ENCODE measurements at places on chromosomes 4 and X. TPM values are rescaled to one million over a fixed set of nuclear protein-coding genes. Genes with fewer than 3 reads are reported as not detected.

Gene CLRN2
- not detected for total RNA-seq

Gene VEGFD
- total RNA-seq = 2.5 TPM

Gene MAGEA3
- total RNA-seq = 135 TPM

Gene ADGRL3
- 0.90 TPM for total RNA-seq

Gene WDR17
- 2.2 TPM for total RNA-seq

Gene ACSL4
- total RNA-seq = 78.6 TPM

Gene TLR10
- not detected for total RNA-seq

Gene NOX1
- not detected for total RNA-seq

GRCh38 chrX:153641627-153642026, 5.4 kb upstream of the DUSP9 start:
- peaks cover 29% of the 10 kb centered on the region for H3K27me3 ChIP-seq
- no peaks in the 10 kb centered on the region for H3K36me3 ChIP-seq
- H3K27ac ChIP-seq = no peak overlapping the region
- H3K4me1 ChIP-seq = peaks cover 9% of the 10 kb centered on the region
- no peak overlapping the region for H3K4me3 ChIP-seq
- DNase-seq = no peak

- no peak overlapping the region for H3K27ac ChIP-seq
- no peaks in the 10 kb centered on the region for H3K4me1 ChIP-seq
- H3K36me3 ChIP-seq = no peaks in the 10 kb centered on the region
- H3K27me3 ChIP-seq = no peaks in the 10 kb centered on the region
- H3K4me3 ChIP-seq = no peak overlapping the region
These were observed 195.6 kb downstream of the RASL11B start for GRCh38 chr4:53057679-53058078.

GRCh38 chr4:38075370-38076152, 115.4 kb downstream of the PTTG2 start:
- H3K27ac ChIP-seq = peak overlapping the region; percentile 66
- no peaks in the 10 kb centered on the region for H3K27me3 ChIP-seq
- H3K4me3 ChIP-seq = no peak overlapping the region
- peaks cover 78% of the 10 kb centered on the region for H3K4me1 ChIP-seq

DNA sequence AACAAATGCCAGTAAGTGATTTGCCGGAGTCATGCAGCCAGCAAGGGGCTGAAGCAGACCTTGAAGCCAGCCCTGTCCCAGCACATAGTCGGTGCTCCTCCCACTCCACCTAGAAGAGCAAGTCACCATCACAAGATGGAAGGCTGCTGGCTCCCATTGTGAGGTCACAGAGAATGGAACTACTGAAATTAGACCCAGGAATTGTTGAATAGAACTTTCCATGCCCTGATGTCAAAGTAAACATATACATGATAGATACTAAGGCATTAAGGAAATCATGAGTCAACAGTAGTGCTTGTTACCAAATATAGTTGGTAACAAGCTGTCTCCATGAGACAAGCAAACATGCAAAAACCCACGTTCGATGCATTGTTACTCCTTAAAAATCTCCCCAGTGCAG, 177.1 kb upstream of the MID1 start:
- H3K27me3 ChIP-seq = no peaks in the 10 kb centered on the region
- DNase-seq = no peak
- no peaks in the 10 kb centered on the region for H3K4me1 ChIP-seq
- no peak overlapping the region for H3K4me3 ChIP-seq

- H3K4me3 ChIP-seq = no peak overlapping the region
- no peaks in the 10 kb centered on the region for H3K4me1 ChIP-seq
These were observed 207.3 kb upstream of the RADX start for GRCh38 chrX:106404512-106404911.

DNA sequence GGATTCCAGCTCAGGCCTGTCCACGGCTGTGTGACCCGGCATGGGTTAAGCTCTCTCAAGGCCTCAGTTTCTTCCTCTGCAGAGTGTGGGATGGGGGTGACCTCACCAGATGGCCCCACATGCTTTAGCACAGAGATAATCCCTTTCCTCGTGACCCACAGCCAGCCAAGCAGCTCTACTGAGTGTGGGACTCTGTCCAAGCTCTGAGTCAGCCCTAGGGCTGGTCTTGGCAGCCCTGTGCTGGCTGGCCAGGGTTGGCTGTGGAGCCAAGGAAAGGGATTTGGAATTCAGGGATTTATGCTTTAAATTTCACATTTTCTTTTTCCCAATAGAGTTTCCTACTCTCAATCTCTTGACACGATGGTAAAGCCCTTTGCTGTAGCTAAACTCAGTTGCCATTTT, 19.7 kb upstream of the SPON2 start:
- no peaks in the 10 kb centered on the region for H3K27me3 ChIP-seq
- peak; percentile 68 for DNase-seq
- peak overlapping the region; percentile 7 for H3K4me3 ChIP-seq

- peak; percentile 47 for DNase-seq
- H3K27ac ChIP-seq = peak overlapping the region; percentile 99
- H3K4me3 ChIP-seq = peak overlapping the region; percentile 38
- H3K36me3 ChIP-seq = no peaks in the 10 kb centered on the region
These were observed 126.7 kb upstream of the AMOT start for GRCh38 chrX:112967341-112967740.

All from PC-9 (cell line).